ENCODE measurements at places on chromosomes 1 and 21. TPM values are rescaled to one million over a fixed set of nuclear protein-coding genes. Genes with fewer than 3 reads are reported as not detected.

The DRAXIN gene
- 0.08 TPM for total RNA-seq

The ADAMTS1 gene
- total RNA-seq, result 0.19 TPM

The S100A12 gene
- not detected for total RNA-seq

The RORC gene
- 0.05 TPM for total RNA-seq

The ZBTB8A gene
- total RNA-seq, result 4.0 TPM

The RHCE gene
- 0.11 TPM for total RNA-seq

The CTTNBP2NL gene
- 5.3 TPM for total RNA-seq

The TMPRSS15 gene
- not detected for total RNA-seq

The AIRE gene
- not detected for total RNA-seq

The OR10R2 gene
- total RNA-seq, result not detected

The TBX15 gene
- 0.02 TPM for total RNA-seq

The ITLN2 gene
- total RNA-seq, result 0.24 TPM

The TLCD4 gene
- 10.6 TPM for total RNA-seq

The ID3 gene
- 402 TPM for total RNA-seq

The CACNA1E gene
- 0.01 TPM for total RNA-seq

The RASSF5 gene
- total RNA-seq, result 1.2 TPM

Measured in A549 treated with CORT108297 at 1 μM for 4 hours (cell line).